Progenitor cell of endocrine pancreas (in vitro differentiated cells): ENCODE measurements at places on chromosomes 13 and 19. TPM values are rescaled to one million over a fixed set of nuclear protein-coding genes. Genes with fewer than 3 reads are reported as not detected.

- no peak for DNase-seq
- H3K27me3 ChIP-seq = no peaks in the 10 kb centered on the region
- H3K4me1 ChIP-seq = peaks cover 23% of the 10 kb centered on the region
- peak overlapping the region; percentile 88 for H3K27ac ChIP-seq
Measured at GRCh38 chr19:1884291-1884718, 991 bp downstream of the ABHD17A start.

DNA sequence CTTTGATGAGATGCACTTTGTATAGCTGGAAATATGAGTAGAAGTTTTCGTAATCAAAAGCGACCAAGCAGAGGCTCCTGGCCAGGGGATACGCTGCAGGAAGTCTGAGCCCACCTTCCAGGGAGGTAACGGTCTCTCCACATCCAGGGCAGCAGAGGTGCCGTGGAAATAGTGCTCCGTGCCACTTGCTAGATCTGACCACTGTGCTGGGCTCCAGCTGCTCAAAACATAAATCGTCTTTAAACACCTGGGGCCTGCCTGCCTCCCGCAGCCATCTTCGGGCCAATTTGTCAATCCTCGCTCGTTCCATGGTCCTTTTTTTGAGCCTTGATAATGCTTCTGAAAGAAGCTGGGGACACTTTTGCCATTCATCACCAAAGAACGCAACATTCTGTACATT lies 445.0 kb downstream of the ZNF536 start:
- H3K36me3 ChIP-seq = no peaks in the 10 kb centered on the region
- H3K27me3 ChIP-seq = peaks cover 15% of the 10 kb centered on the region
- no peak overlapping the region for H3K4me3 ChIP-seq
- DNase-seq = no peak

Gene TTC9B
- total RNA-seq = not detected in 2 replicates

DNA sequence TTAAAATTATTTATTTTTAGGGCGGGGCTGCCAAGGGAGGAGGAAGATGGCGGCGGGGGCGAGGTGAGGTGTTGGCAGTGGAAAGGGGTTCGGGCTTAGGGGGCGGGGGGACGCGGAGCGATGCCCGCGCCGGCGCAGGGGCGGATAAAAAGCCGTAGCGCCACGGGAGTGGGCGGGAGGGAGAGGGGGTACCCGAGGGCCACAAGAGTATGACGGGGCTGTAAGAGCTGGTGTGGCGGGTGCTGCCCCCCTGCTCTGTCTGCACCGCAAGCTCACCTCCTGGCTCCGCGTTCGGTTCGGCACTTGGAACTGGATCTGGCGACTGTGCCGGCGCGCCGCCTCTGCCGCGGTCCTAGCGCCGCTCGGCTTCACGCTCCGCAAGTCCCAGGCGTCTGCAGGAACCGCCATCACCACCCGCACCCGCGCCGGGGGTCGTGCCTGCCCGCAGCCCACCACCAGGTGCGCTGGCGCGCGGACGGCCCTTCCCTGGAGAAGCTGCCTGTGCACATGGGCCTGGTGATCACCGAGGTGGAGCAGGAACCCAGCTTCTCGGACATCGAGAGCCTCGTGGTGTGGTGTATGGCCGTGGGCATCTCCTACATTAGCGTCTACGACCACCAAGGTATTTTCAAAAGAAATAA lies 265.2 kb upstream of the SGCG start:
- H3K36me3 ChIP-seq = no peaks in the 10 kb centered on the region
- peak; percentile 77 for DNase-seq
- H3K27ac ChIP-seq = peak overlapping the region; percentile 88
- H3K4me3 ChIP-seq = peak overlapping the region; percentile 86

Gene ZNF433
- total RNA-seq = 9.1 and 10.7 TPM in 2 replicates

Gene COPE
- total RNA-seq = 189 and 192 TPM in 2 replicates

- H3K4me1 ChIP-seq = peaks cover 9% of the 10 kb centered on the region
- H3K4me3 ChIP-seq = no peak overlapping the region
- H3K36me3 ChIP-seq = no peaks in the 10 kb centered on the region
- H3K27me3 ChIP-seq = peaks cover 9% of the 10 kb centered on the region
Measured at GRCh38 chr13:109734002-109734785, 52.2 kb downstream of the IRS2 start.

GRCh38 chr19:42172261-42172660 lies 40.0 kb upstream of the POU2F2 start:
- H3K4me1 ChIP-seq = peaks cover 5% of the 10 kb centered on the region
- DNase-seq = no peak
- peaks cover 77% of the 10 kb centered on the region for H3K27me3 ChIP-seq
- no peaks in the 10 kb centered on the region for H3K36me3 ChIP-seq

DNA sequence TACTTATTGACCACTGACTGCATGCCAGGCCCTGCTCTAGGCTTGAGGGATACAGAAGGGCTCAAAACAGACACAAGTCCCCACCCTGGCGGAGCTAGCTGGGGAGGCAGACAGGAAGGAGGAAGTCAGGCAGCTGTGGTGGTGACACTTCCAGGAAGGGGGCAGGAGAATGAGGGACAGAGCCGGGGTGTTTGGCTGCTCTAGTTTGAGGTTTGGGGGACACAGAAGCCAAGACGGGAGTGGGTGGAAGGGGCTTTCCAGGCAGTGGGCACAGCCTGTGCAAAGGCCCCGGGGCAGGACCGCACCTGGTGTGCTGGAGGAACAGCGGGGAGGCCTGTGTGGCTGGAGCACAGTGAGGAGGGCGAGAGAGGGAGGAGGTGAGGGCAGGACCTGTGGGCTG lies 4.0 kb downstream of the MRPL54 start:
- no peak overlapping the region for H3K4me3 ChIP-seq
- H3K27me3 ChIP-seq = no peaks in the 10 kb centered on the region
- H3K36me3 ChIP-seq = peaks cover 4% of the 10 kb centered on the region
- no peak overlapping the region for H3K27ac ChIP-seq
